ENCODE measurements at places on chromosomes 16 and 17. TPM values are rescaled to one million over a fixed set of nuclear protein-coding genes. Genes with fewer than 3 reads are reported as not detected.
A peak's percentile ranks its signal among the peaks of the same experiment; 100 is the strongest.

- DNase-seq: no peak
- no peak overlapping the region for H3K27ac ChIP-seq
- H3K36me3 ChIP-seq: peaks cover 29% of the 10 kb centered on the region
- H3K4me3 ChIP-seq: no peak overlapping the region
- peaks cover 9% of the 10 kb centered on the region for H3K4me1 ChIP-seq
Observed at GRCh38 chr17:45580924-45581323, 90.4 kb upstream of the PLEKHM1 start.

DNA sequence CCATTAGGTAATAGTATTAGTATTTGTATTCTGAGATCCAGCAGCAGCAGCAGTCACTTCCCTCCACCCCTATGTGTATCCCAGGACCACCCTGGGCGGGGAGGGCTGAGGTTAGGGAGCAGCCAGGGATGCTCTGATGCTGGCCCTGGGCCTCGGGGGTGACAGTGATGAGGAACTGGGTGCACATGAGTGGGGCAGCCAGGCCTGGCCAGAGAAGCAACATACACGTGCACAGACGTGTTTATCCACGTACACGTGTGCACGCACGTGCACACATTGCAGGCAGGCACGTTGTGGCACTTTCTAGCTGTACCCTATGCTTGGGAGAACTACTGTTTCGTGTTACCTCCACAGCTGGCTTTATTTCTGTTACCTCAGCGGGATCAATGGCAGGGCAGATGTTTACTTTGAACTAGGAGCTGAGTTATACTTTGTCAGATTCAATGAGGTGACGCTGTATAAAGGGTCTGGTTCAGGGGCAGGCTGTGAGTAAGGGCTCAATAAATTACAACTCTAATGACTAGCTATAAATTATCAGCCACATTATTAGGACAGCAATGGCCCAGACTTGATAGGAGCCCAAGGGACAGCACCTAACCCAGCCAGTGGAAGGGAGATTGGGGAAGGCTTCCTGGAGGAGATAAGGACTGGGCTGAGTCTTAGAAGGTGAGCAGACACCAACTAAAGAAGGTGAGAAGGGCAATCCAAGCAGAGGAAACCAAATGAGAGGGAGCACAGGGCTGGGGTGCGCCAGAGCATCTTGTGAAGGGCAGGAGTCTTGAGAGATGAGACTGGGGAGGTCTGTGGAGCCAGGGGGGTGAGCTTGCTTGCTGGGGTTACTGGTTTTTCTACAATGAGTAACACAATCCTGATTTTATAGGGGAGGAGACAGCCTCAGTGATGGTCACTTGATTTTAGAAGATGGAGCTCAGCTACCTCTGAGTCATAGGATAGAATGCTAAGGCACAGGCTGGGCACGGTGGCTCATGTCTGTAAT, 22.4 kb upstream of the CA4 start:
- peaks cover 10% of the 10 kb centered on the region for H3K36me3 ChIP-seq
- no peaks in the 10 kb centered on the region for H3K4me1 ChIP-seq
- H3K27ac ChIP-seq: no peak overlapping the region
- H3K4me3 ChIP-seq: no peak overlapping the region

GRCh38 chr16:88726408-88726749, 20.1 kb downstream of the CTU2 start:
- no peak overlapping the region for H3K4me3 ChIP-seq
- H3K36me3 ChIP-seq: peaks cover 48% of the 10 kb centered on the region
- no peaks in the 10 kb centered on the region for H3K27me3 ChIP-seq

GRCh38 chr16:2282866-2283555, 15.1 kb upstream of the RNPS1 start:
- no peaks in the 10 kb centered on the region for H3K4me1 ChIP-seq
- no peaks in the 10 kb centered on the region for H3K36me3 ChIP-seq
- no peak overlapping the region for H3K27ac ChIP-seq
- no peaks in the 10 kb centered on the region for H3K27me3 ChIP-seq
- no peak overlapping the region for H3K4me3 ChIP-seq

DNA sequence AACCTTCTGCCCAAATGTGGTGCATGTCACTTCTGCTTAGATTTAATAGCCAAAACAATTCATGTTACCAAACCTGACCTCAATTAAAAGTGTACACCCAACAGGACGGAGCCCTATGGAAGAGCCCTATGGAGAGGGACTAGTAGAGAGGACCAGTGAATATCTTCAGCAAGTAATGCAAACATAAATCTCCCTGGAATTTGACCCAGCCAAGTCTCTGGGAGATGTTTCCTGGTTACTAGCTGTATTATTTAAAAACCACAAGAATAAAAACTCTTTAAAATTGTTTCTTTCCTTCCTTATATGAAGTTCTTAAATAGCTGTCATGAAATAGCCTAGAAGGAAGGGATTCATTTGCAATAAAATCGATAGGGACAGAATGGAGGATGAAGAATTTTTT, 255.8 kb downstream of the CDH11 start:
- H3K4me1 ChIP-seq: peaks cover 7% of the 10 kb centered on the region
- DNase-seq: no peak
- H3K27ac ChIP-seq: peak overlapping the region; percentile 97
- no peaks in the 10 kb centered on the region for H3K27me3 ChIP-seq
- no peak overlapping the region for H3K4me3 ChIP-seq

- H3K4me1 ChIP-seq: peaks cover 21% of the 10 kb centered on the region
- H3K4me3 ChIP-seq: no peak overlapping the region
- H3K27me3 ChIP-seq: no peaks in the 10 kb centered on the region
Observed at GRCh38 chr16:57518520-57518919, 17.9 kb downstream of the CCDC102A start.

CARD14 gene
- polyA plus RNA-seq: 0.05 TPM

Data from SK-N-SH (cell line).